Testis (tissue), 5 donors: ENCODE measurements at places on chromosomes 7 and 10. TPM values are rescaled to one million over a fixed set of nuclear protein-coding genes. Genes with fewer than 3 reads are reported as not detected.

DNA sequence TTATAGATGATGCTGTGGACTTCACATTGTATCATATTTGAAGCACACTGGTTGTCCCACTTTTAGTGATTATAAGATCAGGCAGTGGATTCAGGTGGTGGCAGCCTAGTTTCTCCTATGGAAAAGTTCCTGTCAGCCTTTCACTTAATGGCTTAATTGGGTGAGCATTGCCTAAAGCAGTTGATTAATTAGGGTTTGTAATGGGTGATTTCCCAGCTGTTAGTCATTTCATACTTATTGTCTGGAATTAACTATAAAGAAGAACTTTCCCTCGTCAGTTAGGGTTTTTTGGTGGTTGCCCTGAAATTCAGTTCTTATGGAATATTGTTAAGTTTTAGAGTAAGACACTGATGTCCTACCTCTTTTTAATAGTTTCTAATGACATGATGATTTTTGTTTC, 78.8 kb downstream of the SLC25A40 start:
- DNase-seq = no peak

The ZNF804B gene
- 0.43 TPM for total RNA-seq

The CCAR1 gene
- 98.6 TPM for total RNA-seq

DNA sequence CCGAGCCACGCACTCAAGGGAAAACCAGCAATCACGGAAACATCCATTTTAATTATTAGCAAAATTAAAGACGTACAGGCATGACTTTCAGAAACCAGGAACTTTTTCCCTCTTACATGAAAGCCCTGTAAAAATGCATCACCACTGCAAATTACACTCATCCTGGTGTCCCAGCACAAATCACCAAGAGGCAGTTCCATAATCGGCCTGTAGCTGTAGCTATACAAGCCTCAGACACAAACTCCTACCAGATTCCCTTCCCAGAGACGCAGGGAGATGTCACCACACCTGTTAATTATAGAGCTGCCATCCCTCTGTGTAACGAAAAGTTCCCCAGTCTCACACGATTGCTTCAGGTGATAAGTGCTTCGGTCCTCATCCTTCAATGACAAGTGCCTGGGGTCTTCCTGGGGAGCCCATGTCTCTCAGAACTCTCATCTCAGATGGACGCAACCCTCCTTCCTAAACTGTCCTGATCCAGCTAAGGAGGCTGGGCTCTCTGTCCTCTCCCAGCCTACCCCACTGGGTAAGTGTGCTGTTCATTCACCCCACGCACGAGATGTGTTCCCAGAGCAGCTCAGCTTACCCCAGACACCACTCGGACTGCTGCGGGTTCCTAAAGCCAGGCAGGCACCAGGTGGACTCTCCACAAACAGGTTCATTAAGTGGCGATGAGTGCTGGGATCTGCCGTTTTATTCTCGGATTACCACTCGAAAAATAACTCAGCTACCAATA, 5.9 kb downstream of the FGFR2 start:
- DNase-seq = no peak

- DNase-seq = no peak
These were observed 13.7 kb upstream of the CLDN4 start for GRCh38 chr7:73817121-73817520.

The OR6V1 gene
- total RNA-seq = not detected

The SPDYE2 gene
- 15.6 TPM for total RNA-seq

The CACUL1 gene
- total RNA-seq = 62.6 TPM

The WNT16 gene
- total RNA-seq = not detected
